Glutamatergic neuron (in vitro differentiated cells): ENCODE measurements at places on chromosomes 1 and 21. TPM values are rescaled to one million over a fixed set of nuclear protein-coding genes. Genes with fewer than 3 reads are reported as not detected.

DNA sequence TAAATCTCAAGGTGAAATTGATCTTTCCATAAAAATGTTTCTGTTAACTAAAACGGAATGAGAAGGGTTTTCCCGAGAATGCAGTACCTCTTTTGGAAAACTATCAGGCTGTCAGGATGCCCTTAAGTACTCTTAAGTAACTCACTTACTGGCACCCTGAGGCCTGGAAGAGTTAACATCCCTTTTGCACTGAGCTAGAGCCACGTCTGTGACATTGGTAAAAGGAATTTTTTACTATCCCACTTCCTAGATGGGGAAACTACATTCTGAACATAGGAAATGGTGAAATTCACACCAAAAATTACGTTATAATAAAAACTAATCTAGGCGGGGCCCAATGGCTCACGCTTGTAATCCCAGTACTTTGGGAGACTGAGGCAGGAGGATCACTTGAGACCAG, 39.7 kb upstream of the MAP10 start:
- no peak for DNase-seq

DNA sequence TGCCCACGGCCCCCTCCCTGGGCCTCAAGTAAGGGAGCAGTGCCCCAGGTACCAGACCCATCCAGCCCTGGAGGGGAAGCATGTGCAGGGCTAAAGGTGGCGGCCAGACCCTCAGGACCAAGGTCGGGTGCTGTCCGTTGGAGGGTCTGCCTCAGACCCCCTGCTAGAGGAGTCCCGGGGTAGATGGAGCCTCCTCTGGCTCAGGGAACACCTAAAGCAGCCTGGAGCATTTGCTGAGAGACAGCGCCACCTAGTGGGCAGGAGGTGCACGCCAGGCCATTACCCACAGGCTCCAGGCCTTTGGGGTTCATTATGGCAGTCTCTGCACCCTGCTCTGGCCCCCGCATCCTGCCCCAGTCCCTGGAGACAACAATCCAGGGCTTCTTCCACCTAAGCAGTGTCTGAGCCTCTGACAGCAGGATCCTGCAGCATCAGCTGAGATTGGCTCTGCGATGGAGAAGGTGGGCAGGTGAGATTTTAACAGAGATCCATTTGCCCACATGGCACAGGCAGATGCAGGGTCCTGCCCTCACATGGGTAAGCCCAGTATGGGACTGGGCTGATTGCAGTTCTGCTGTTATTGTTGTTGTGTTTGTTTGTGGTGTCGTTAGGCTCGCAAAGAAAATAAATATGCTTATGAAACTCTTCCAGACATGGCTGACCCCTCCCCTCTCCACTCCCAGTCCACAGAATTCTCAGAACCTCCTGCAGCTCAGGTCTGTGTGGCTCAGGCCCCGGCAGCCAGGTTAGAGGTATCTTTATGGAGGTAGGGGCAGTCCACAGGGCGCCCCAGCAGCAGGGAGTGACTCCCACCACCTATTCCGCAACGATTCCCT, 42.4 kb downstream of the CTNNBIP1 start:
- DNase-seq: peak; percentile 90

- DNase-seq: no peak
These were observed 58.4 kb upstream of the ADAM30 start for GRCh38 chr1:119954476-119955422.

DNA sequence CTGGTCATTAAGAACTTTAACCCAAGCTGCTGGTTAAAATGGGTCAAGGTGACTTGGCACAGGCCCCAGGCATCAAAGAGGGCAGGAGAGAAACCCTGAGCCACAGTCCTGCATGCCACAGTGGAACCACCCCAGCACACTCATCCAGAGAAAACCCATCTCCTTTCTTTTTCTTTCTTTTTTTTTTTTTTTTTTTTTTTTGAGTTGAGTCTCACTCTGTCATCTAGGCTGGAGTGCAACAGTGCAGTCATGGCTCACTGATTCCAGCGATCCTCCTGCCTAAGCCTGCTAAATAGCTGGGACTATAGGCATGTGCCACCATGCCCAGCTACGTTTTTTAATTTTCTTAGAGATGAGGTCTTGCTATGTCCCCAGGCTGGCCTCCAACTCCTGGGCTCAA, 109.2 kb upstream of the RAB4A start:
- DNase-seq: no peak

DNA sequence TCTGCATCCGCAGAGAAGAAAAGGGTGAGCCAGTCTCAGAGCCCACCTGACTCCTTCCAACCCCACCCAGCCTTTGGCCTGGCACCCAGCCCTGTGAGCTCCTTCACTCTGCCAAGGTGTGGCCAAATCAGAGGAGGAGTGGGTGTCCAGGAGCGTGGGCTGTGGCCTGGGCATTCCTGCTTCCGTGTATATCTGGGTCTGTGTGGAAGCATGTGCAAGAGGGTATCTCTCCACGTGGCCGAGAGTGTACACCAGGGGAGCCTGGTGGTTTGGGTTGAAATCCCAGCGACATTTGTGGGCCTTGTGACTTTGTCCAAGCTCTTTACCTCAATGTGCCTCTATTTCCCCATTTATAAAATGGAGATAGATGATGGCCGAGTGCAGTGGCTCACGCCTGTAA, 29.8 kb downstream of the CDCP2 start:
- no peak for DNase-seq

DNA sequence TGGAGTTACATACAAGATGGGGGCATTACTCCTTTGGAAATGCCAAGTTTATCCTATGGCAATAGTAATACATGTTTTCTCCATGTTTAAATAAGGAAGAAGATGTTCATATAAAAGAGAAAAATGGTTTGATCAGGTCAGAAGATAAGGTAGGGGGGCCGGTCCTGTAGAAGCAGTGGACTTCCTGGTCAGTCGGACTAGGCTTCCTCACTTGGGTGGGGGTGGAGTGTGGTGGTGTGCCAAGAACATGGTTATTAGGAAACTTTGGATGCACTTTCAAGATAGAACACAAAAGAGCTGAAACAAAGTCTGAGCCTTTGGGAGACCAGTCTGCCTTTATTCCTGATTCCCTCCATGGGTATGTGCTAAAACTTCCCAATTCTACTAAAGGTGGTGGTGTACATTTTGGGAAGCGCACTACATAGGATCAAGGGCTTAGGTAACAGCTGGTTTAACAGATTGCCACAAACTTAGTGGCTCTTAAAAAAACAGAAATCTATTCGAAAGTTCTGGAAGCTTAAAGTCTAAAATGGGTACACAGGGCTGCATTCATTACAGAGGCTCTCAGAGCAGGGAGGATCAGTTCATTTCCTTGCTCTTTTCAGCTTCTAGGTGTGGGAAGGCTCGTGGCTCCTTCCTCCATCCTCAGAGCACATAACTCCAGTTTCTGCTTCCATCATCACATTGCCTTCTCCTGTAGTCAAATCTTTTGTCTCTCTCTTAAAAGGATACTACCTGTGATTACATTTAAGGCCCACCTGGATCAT, 64.6 kb downstream of the KDM1A start:
- DNase-seq: no peak

DNA sequence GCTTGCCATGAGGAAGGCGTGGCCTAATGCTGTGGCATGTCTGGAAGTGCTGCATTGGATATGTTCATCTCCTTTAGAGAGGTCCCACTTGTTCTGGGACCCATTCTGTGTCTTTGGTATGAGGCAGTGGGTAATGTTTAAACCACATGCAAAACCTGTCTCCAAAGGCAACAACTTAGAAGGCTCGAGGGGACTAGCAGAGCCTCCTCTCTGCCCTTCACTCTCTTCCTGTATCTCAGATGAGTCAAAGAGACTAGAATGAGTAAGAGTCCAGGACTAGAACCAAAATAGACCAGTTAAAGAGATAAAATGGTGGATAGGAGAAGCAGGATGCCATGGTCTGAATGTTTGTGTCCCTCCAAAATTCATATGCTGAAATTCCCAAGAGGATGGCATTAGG, 220.8 kb upstream of the KIAA0040 start:
- no peak for DNase-seq

GRCh38 chr1:62361431-62361830, 42.2 kb upstream of the KANK4 start:
- no peak for DNase-seq

GRCh38 chr1:170198584-170198983, 52.8 kb downstream of the NTMT2 start:
- no peak for DNase-seq

DNA sequence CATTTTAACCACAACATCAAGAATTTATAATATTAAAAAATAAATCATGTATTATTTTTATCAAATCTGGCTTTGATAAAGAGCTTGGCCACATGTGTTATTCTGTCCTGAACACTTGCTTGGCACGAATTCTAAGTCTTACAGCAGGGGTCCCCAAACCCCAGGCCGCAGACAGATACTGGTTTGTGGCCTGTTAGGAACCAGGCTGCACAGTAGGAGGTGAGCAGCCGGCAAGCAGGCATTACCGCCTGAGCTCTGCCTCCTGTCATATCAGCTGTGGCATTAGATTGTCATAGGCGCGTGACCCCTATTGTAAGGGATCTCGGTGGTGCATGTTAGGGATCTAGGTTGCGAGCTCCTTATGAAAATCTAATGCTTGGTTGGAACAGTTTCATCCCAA, 127.6 kb upstream of the IVNS1ABP start:
- DNase-seq: no peak

- DNase-seq: no peak
These were observed 124.8 kb downstream of the RIPK4 start for GRCh38 chr21:41641821-41642701.

GRCh38 chr1:246907472-246907871, 24.3 kb downstream of the AHCTF1 start:
- no peak for DNase-seq

DNA sequence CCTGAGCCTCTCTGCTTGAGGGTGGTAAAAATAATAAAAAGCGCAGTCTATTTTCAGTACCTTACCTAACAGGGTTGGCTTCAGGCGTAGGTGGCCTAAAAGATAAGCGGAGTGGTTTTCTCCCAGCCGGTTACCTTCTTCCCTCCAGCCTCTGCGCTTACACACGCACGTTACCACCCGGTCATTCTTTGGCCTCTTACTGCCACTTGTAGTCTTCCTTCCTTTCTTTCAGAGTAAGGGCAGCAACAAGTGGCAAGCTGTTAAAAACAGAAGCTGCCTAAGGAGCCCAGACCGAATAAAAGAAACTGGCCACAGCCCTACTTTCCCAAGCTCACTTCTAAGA, 35.4 kb downstream of the CLCA1 start:
- DNase-seq: no peak

- DNase-seq: no peak
These were observed 59.1 kb downstream of the URB2 start for GRCh38 chr1:229685149-229685548.

GRCh38 chr1:185914089-185914488, 179.9 kb downstream of the HMCN1 start:
- DNase-seq: no peak

The PLA2G2D gene
- total RNA-seq: not detected

The KCND3 gene
- total RNA-seq: 3.7 TPM

The S100B gene
- not detected for total RNA-seq

The OR2L5 gene
- 0.22 TPM for total RNA-seq

The TOR1AIP2 gene
- 70.3 TPM for total RNA-seq

The MAP3K6 gene
- 10.0 TPM for total RNA-seq

The OR2G6 gene
- total RNA-seq: not detected

The GFI1 gene
- not detected for total RNA-seq

The NBPF6 gene
- not detected for total RNA-seq

The OLFML2B gene
- total RNA-seq: 56.5 TPM

The PM20D1 gene
- total RNA-seq: not detected

The GSTM2 gene
- 33.6 TPM for total RNA-seq

The PGLYRP4 gene
- total RNA-seq: not detected

The FAM110D gene
- total RNA-seq: 0.25 TPM

The VHLL gene
- not detected for total RNA-seq

The RGS1 gene
- not detected for total RNA-seq

The ARHGEF10L gene
- 89.8 TPM for total RNA-seq

The HLCS gene
- total RNA-seq: 15.9 TPM

The EXTL1 gene
- 2.6 TPM for total RNA-seq

The GPR153 gene
- 174 TPM for total RNA-seq
